Bronchus fibroblast of lung (primary cell): ENCODE measurements at places on chromosomes 12 and 14. TPM values are rescaled to one million over a fixed set of nuclear protein-coding genes. Genes with fewer than 3 reads are reported as not detected.

Gene TMEM120B
- 8.8 and 10.4 TPM in 2 replicates for total RNA-seq

Gene RILPL2
- 2.2 and 2.4 TPM in 2 replicates for total RNA-seq

Gene SLC10A1
- total RNA-seq: not detected in 2 replicates

Gene MIPOL1
- total RNA-seq: 5.6 and 7.6 TPM in 2 replicates

Gene MANSC4
- total RNA-seq: not detected in 2 replicates

Gene CCDC198
- not detected in 2 replicates for total RNA-seq

Gene GARIN6
- not detected in 2 replicates for total RNA-seq

Gene CLEC12A
- not detected in 2 replicates for total RNA-seq

Gene PTPRQ
- total RNA-seq: 0.59 and 1.3 TPM in 2 replicates
